ENCODE measurements at places on chromosomes 5 and 9.
A peak's percentile ranks its signal among the peaks of the same experiment; 100 is the strongest.

- no peak for DNase-seq
Measured at GRCh38 chr9:136363949-136364748, 605 bp upstream of the DNLZ start.

- DNase-seq = no peak
Measured at GRCh38 chr5:15741591-15741990, 241.6 kb downstream of the FBXL7 start.

- DNase-seq = no peak
Measured at GRCh38 chr5:108867656-108868055, 120.0 kb downstream of the FER start.

GRCh38 chr9:14085810-14086209 is 228.1 kb downstream of the NFIB start:
- DNase-seq = no peak

GRCh38 chr9:98998441-98999151 is 54.9 kb downstream of the COL15A1 start:
- peak; percentile 31 for DNase-seq

DNA sequence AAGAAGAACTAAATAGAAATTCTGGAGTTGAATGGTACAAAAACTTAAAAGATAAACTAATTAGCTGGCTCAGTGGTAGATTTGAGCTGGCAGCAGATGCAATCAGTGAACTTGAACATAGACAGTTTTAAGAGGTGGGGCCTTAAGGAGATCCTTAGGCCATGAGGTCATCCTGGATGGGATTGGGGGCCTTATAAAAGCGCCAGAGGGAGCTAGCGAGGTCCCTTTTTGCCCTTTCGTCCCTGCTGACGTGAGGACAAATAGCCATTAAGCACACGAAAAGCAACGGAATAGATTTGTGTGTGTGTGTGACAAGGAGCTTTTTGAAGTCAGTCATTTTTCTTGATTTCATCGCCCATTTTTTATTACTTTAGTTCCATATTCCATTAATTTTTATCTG is 83.3 kb downstream of the ZNF354C start:
- DNase-seq = no peak

Data from CD4-positive, alpha-beta T cell treated with Interleukin-6 at 100 ng/mL for 8 hours (primary cell).